ENCODE measurements at places on chromosomes 11 and 22.

GRCh38 chr11:27420722-27421572 is 51.6 kb downstream of the LGR4 start:
- peak; percentile 27 for DNase-seq

GRCh38 chr11:27388869-27389268 is 25.9 kb upstream of the CCDC34 start:
- no peak for DNase-seq

DNA sequence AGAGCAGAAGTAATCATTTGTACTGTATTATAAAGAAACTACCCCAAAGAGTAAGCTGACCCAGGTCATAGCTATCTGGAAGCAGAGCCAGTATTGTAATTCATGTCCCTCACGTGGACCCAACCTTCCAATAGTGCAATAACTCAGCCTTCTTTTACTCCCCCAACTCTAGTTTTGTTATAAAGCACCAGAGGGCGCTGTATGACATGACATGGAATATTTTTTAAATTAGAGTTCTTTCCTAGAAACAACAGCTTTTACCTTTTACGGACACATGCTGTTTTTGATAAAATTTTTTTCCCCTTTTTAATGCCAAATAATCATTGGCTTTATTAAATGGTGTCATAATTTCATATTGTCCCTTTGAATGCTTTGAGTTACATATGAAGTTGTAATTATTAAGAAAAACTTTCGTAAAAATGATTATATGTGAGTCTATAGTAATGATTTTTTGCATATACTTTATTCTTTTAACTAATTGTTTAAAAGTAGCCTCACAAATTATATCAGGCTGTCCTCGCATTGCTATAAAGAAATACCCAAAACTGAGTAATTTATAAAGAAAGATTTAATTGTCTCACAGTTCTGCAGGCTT is 76.9 kb downstream of the DKK3 start:
- DNase-seq: peak; percentile 7

DNA sequence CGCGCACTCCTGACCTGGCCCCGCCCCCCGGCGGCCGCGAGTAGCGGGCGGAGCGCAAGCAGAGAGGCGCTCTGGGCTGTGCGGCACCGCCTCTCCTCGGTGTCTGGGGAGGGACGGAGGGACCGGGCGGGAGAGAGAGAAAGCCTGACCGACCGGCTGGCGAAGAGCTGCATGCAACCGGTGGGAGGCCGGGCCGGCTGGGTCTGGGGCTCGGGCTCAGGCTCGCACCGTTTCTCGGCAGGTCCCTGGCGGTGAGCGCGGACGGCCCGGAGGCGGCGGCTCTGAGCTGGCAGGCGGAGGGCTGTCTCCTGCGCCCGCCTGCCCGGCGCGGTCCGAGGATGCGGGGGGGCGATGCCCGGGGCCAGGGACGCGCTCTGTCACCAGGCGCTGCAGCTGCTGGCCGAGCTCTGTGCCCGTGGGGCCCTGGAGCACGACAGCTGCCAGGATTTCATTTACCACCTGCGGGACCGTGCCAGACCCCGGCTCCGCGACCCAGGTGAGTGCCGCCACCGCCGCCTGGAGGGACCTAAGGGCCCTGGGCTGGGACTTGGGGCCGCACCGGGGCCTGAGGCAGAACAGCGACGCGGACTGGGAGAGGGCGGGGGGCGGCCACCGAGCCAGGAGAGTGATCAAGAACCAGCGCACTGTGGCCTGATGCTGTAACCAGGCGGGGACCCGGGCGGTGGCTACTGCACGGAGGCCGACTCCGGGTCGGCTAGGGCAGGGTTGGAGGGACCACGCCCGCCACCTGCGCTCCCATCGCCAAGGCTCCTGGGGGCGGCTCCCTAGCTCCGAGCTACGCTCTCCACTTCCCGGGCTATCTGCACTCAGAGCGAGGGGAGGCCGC is at the start of gene SYT9:
Gene SYT9, plus strand, starts transcription at position 69 of the 847 bp plus-strand sequence. Its CDS starts 283 bp downstream, at position 352.
- DNase-seq: peak; percentile 84

- no peak for DNase-seq
Observed at GRCh38 chr11:126926376-126926791, 74.2 kb downstream of the KIRREL3 start.

GRCh38 chr11:20337526-20338154 is 25.9 kb upstream of the HTATIP2 start:
- DNase-seq: peak; percentile 31

- no peak for DNase-seq
Observed at GRCh38 chr22:43917521-43917920, 6.1 kb upstream of the PNPLA3 start.
